Hematopoietic multipotent progenitor cell treated with erythropoietin and hydrocortisone succinate and interleukin-3 and kit ligand, for 4 days (in vitro differentiated cells): ENCODE measurements at places on chromosomes 6 and 20.

DNA sequence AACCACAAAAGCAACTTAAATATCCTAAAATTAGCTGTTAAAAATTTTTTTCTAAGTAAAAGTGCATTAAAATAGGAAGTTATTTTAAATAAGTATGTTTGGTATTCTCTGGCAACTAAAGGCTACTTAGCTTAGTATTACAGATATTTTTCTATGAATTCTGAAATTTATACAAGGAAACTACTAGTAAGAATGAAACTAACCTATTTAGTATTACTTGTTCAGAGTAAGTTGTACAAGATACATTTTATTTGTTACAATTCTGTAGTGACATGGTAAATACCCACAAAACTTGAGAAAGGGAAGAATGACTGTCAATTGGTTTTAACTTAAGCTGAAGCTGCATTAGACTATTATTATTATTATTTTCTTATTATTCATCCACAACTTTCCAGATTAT is 6.5 kb downstream of the PHIP start:
- no peak for DNase-seq

- DNase-seq = no peak
Measured at GRCh38 chr6:68880050-68880813, 245.2 kb downstream of the ADGRB3 start.

GRCh38 chr6:113317891-113318574 is 539.1 kb upstream of the MARCKS start:
- DNase-seq = no peak

- peak; percentile 74 for DNase-seq
Measured at GRCh38 chr6:16184129-16184528, 54.3 kb upstream of the GMPR start.

DNA sequence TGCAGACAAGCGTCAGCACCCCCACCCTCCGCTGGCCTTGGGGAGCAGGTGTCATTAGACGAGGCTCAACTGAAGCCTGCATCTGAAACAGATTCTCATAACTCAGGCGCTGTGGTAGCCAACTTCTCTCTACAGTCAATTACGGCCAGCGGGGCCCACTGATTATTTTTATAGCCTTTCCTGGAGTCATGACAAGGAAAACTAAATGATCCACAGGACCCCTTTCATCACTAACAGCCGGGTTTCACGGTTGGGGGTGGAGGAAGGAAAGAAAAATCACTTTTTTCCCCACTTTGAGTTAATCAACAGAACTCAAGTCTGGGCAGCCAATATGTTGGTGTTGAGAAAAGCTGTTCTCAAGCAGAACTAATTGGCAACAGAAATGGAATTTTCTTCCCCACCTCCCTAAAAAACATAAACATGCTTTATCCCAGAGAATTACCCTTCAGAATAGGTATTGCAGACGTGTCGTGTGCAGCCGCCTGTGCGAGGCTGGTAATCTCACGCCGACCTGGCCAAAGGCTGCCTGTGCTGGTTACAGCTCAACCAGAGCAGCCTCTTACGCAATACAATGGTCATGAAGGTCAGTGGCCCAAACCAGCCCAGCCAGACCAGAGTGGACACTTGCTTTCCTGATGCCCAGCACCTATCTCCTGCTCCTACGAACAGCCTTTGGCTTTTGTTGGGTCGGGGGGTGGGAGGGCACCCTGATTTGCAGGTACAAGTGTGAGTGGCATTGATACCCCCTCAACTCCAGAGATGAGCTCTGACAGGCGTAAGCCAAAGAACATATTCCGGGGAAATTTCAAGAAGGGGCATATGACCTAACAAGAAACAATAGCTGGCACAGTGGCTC is 11.0 kb downstream of the RIPOR3 start:
- DNase-seq = no peak

DNA sequence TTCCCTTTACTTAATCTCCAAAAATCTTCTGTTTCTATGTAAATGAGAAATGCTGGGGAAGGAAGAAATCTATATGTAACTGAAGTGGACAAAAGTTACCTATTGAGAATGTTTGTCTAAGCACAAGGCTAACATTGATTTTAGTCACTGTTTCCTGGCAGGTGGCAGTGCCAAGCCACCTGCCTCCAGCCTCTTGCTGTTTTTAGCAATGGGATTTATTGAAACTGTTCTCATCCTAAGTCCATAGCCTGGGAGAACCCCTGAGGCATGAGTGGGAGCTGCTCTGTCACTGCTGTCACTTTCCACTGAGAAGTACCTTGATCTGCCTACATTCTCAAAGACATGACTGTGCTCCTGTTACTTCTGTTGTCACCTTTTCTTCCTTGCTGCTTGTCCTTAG is 14.7 kb downstream of the ENPP3 start:
- no peak for DNase-seq

DNA sequence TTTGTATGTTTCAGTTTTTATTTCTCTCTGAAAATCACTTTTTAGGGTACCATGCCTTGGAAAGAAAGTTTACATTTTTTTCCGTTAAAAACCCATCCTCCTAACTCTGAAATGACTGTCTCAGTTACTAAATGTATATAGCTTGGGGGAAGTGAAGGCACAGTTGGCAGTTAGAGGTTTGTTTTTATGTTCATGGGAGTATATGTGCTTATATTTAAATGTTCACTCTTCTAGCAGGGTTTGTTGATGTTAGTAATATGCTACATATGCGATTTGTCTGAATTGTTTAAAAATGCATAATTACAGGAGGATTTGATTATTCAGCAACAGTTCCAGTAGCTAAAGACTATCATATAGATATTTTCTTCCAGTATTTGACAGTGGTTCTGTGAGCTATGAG is 31.1 kb downstream of the CDKAL1 start:
- DNase-seq = no peak
